Transverse colon (tissue), 4 donors: ENCODE measurements at places on chromosomes 13 and 19. TPM values are rescaled to one million over a fixed set of nuclear protein-coding genes. Genes with fewer than 3 reads are reported as not detected.
A peak's percentile ranks its signal among the peaks of the same experiment; 100 is the strongest.

The CEACAM3 gene
- total RNA-seq, result not detected

- DNase-seq, result no peak
Observed at GRCh38 chr13:86862137-86862536, 809.0 kb upstream of the SLITRK5 start.

GRCh38 chr19:34232566-34233481 is 21.5 kb upstream of the GARRE1 start:
- no peak for DNase-seq

DNA sequence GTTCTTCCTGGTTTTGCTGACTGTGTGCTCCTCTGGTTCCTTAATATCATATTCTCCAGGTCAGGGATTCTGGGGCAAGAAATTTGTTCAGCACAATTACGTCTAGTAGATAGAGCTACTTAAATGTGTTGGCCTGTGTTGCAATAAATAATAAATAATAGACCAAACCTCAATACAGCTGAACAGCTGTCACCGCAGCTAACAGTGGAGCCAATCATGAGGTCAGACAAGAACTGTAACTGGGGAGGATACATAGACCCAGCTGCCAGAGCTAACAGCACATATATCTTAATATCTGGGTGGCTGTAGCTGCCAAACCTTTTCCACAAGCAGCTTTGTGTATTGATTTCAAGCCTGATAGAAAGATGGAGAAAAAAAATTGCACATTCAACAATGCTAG is 1596.3 kb upstream of the PCDH20 start:
- DNase-seq, result no peak

DNA sequence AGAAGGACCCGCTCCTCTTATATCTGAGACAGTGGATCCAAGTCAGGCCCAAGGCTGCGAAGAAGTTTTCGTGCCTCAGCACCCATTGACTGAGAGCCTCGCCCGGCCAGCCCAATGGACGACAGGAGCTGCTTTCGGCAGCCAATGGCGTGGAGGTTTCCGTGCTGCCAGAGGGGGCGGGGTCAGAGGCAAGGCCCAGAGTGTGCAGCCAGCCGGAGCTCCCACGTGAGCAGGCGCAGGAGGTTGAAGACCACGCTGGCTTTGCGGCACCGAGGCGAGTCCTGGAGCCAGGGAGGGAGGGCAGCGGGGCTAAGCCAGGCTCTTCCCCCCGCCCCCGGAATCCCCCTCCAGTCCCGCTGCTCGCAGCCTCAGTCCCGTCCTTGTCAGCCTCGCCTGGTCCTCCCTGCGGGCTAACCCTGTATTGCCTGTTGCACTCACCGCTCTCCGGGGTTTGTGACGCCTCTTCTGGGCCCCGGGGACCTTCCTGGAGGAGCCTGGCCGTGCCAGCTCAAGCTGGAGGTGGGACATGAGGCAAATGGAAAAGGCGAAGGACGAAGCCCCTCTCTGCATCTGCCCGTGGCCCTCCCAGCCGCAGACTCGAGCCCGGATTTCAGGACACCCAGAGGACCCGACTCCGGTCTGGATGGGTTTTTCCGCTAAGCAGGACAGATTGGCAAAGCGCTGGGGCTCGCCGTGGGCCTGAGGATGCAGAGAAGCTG is 1.5 kb downstream of the IFNL4 start:
- peak; percentile 16 for DNase-seq

The ZNF493 gene
- total RNA-seq, result 34.0 TPM

The FBXL3 gene
- total RNA-seq, result 23.1 TPM

DNA sequence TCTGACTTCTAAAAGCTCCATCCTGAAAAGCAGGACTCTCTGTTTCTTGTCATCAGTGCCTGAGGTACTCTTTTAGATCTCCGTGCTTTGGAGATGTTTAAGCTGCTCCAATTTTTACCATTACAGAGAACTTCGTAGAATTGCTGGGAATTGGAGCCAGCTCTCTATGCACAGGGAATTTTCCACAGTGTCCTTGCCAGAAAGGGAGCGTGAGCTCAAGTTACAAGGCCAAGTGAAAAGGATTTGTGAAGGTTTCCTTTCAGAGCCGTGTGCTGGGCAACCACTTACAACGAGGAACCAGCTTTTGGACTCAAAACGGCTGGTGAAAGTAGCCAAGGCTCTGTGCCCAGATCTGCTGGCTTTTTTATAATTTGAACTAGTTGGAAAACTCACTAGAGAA is 82.6 kb downstream of the NUFIP1 start:
- DNase-seq, result peak; percentile 15
